ENCODE measurements at places on chromosomes 2 and 18.

GRCh38 chr2:172281648-172282570, 145.5 kb upstream of the ITGA6 start:
- DNase-seq = no peak

DNA sequence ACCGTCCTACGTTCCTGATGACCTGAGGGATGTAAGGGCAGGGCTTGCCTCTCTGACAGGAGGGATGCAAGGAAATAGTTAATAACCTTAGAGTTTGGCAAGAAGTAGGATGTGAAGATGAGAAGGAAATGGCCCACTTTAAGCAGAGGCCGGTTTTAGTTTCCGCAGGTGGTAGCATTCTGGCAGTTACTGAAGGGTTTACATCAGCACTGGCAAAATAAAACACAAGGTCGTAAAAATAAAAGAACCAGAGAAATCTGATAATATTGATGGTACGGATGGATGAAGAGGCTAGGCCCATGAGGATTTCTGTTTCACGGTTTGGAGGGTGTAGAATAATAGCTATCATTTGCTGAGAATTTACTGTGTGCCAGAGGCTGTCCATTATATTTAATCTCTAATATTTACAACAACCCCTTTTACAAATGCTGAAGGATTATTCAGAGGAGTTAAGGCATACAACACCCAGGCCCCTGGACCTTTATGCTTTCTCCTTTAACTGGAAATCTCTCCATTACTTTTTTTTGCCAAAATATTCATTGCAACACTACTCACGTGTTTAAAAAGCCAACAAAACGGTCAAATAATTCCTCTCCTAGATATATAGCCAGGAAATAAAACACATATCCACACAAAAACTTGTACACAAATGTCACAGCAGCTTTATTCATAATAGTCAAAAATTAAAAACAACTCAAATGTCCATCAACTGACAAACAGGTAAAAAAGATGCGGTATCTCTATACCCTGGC, 28.5 kb downstream of the DAPL1 start:
- DNase-seq = no peak

- DNase-seq = no peak
Measured at GRCh38 chr18:75840131-75840530, 412.6 kb upstream of the SMIM21 start.

DNA sequence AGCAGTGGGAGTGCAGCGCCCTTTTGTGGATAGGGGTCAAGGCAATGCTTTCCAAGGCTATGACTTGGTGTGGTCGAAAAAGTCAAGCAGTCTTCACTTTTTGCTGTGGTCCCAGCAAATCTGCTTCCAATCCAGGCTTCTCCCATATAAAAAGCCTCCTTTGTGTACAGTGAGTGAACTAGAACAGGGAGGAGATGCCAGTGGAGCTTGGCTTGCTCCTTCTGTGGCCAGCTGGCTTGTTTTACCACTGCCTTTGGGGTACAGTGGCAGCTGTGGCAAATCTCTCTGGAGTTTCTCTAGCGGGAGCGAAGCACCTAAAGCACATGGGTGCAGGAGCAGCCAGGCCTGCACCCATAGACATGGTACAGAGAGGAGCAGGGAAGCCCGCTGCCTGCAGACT, 103.5 kb downstream of the MSH2 start:
- no peak for DNase-seq

GRCh38 chr2:102839668-102840388, 78.0 kb downstream of the TMEM182 start:
- peak; percentile 64 for DNase-seq

DNA sequence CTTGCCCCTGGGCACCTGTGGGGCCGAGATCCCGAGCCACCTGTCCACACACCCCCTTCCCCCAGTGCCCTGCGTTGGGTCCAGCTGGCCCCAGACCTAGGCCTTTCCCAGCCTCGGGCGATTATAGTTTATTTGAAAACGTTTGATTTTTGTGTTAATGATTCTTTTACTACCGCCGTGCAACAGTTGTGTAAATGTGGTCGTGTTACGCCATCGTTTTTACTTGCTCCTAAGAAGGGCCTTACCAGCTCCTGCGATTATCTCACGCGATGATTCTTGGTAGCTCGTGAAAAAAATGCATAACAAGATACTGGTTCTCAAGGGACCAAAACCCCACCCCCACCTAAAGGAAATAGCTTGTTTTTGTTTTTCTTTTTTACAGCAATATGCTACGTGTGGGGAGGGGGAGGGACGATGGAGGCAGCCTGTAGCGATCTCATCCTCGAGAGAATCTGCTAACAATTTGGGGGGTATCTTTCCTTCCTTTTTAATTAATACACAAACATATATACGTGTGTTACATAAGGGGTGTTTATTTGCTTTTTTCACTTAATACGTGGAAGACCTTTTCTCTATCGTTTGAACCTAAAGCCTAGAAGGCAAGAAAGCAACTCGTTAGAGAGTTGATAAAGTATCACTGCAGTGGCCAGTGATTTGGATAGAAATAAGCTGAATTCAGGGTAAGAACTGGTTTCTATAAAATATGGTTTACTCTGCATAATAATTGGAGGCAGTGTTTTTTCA, 1.0 kb downstream of the ZDBF2 start:
- DNase-seq = no peak

DNA sequence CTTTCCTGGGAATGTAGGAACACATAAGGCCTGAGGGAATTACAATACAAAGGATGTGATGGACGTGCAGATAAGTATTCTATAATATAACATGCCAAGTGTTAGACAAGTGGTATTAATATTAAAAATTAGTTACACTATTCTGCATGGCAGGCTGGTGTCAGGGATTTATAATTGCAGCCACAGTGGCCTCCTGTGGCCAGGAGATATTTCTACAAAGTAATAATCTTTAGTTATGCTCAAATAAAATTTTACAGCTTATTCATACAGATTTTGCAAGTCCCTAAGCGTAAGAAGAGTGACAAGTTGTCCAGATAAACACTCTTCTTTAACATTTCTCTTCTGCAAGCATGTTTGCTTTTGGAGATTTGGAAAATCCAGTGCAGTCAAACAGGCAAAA, 90.4 kb upstream of the CBLN2 start:
- DNase-seq = no peak

DNA sequence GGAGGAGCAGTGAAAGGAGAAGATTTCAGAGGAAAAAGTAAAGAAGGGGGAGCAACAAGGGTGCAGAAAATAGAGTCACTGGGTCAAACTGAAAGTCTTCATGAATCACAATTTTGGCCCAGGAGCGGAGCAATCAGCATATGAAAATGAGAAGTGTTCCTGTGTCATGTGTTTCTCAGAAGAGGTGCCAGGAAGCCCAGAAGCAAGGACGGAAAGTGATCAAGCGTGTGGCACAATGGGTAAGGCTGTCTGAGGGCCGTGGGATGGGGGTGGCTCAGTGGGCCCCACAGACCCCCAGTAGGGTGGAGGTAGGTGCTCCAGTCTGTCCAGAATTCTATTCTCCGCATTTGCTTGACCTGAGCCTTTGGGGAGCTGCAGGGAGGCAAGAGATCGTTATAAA, 44.2 kb downstream of the SP140 start:
- DNase-seq = no peak

- DNase-seq = no peak
Measured at GRCh38 chr2:44578471-44579093, 216.8 kb downstream of the CAMKMT start.

GRCh38 chr2:31937741-31938140, 73.1 kb downstream of the MEMO1 start:
- DNase-seq = no peak

GRCh38 chr2:238859636-238860347, 11.9 kb downstream of the TWIST2 start:
- DNase-seq = no peak

- no peak for DNase-seq
Measured at GRCh38 chr18:44356566-44357157, 324.0 kb upstream of the SETBP1 start.

- DNase-seq = no peak
Measured at GRCh38 chr2:147355706-147356105, 489.1 kb upstream of the ACVR2A start.

GRCh38 chr2:113940891-113941290, 51.0 kb downstream of the ACTR3 start:
- DNase-seq = no peak

GRCh38 chr2:40228310-40228709, 223.6 kb downstream of the SLC8A1 start:
- no peak for DNase-seq

DNA sequence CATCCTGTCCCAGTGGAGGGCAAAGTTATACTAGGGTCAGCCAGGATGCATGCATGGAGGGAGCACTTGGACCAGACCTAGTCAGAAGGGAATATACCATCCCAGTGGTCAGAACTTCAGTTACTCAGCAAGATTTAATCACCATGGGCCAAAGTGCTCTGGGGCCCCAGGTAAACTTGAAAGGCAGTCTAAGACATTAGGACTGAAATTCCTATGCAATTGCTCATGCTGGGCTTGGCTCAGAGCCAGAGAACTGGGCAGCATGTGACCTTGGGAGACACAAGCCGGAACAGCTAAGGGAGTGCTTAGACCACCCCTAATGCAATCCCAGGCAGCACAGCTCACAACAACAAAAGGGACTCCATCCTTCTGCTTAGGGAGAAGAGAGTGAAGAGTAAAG, 401.3 kb downstream of the KCNJ3 start:
- DNase-seq = no peak

GRCh38 chr2:127498386-127498785, 27.9 kb downstream of the IWS1 start:
- DNase-seq = no peak

DNA sequence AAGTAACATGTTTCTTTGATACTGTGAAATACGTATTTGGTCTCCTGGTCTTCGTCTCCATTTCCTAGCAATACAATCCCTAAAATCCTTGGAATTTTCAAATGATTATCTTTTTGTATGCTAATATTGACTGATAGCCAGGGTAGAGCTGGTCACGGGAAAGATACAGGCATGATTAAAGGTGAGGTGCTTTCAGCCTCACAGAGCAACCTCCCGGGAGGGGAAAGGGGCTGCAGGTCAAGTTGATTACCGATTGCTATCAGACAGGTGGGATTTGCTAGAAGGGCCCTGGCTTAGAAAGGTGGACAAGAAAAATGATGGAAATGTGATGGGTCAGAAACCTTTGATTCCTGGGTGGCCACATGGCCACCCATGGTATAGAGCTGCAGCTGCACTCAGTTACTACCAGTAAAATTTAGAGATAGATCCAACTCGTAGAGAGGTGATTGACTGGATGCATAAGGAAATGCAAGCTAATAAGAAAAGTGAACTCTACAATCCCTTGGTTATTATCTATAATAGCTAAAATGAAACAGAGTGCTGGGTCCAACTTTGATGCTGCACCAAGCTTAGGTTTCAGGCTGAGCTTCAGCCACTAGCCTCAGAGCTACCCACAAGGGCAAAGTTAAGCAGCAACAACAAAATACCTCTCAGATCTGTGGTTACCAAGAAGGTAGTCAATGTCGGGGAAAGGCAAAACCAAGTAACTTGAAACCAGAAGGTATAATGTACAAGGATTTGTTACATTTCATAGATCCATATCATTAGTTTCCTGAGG, 15.3 kb downstream of the YPEL5 start:
- no peak for DNase-seq

DNA sequence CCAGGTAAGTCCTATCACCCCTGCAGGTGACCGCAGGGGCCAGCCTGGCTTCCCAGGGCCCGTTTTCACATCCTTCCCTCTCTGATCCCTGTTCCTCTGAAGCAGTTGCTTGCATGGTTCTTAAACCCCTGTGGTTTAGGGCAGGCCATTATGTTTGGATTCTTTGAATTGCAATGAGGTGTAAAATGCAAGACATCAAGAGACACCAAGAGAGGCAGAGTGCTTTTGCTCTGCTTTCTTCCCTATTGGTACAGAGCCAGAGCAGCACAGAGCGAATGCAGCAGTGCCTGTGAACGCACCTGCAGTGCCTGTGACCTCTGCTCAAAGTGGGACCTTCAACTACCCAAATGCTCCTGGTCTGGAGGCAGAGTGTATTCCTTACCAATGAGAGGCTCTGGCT, 7.6 kb downstream of the RFX8 start:
- no peak for DNase-seq

GRCh38 chr2:114082731-114083433, 193.0 kb downstream of the ACTR3 start:
- no peak for DNase-seq

- DNase-seq = no peak
Measured at GRCh38 chr18:42155024-42155423, 200.0 kb downstream of the PIK3C3 start.

DNA sequence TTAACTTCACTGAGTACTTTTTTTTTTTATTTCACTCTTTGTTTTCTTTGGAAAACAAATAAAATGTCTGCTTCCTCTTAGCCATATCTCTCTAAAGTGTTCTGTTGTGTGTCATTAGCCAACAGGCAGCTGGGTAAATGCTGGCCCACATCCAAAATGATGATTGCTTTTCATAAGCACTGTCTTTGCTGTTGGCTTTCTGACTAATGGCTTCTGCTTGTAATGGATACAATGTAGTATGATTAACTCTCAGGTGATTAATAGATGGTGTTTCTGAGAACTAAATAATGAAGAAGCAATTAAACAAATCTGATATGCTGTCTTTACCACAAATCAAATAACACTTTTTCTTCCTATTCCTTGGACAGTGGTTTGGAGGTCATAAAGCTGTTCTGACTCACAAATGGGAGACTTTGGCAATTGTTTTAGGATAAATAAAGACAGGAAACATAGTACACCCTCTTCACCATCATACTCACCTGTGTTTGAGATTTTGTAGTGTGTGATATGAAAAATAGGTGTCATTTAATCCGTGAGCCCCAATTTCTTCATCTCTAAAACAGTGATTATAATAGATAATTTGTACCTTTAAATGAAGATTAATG, 888.4 kb downstream of the TSN start:
- DNase-seq = no peak

DNA sequence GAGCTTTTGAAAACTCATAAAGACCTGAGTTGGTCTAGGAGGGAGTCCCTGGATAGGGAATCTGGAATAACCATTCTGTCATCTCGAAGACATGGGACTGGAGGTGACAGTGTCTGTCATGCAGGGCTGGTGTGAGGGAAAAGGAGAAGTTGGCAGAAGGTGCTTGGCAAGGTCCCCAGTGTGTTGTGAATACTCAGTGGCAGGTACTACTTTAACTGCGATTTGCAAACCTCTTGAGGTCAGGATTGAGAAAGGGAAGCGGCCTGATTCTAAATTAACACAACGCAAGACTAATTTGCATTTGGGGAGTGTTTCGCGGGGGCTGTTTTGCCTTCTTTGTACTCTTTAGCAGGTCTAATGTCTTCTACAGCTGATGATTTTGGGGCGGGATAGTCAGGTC, 77.0 kb upstream of the TMEM200C start:
- DNase-seq = no peak

DNA sequence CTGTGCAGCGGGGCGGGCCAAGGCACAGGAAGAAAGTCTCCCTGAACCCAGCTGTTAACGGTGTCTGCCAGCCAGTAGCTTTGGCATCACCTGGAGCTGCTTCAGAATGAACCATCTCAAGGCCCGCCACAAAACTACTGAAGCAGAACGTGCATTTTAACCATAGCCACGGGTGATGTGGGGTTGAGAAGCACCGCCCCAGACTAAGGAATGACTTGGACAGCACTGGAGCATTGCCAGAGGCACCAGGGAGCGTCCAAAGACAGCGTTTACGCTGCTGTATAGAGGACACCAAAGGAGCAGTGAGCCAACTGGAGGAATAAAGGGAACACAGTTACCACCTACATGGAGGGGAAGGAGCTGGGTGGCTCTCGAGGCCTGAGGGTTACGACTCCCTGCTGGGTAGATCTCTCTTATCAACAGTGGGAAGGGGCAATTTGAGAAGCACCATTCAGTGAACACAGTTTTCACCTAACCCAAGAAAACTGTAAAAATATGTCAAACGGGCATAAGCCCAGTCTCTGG, 28.4 kb upstream of the LONRF2 start:
- no peak for DNase-seq

GRCh38 chr2:104447831-104448434, 406.0 kb upstream of the POU3F3 start:
- DNase-seq = no peak

GRCh38 chr2:226760412-226761194, 39.0 kb downstream of the IRS1 start:
- no peak for DNase-seq
